ENCODE measurements at places on chromosomes 13 and 19.

GRCh38 chr19:7925171-7925851, 624 bp downstream of the CTXN1 start:
- DNase-seq, result peak; percentile 74

DNA sequence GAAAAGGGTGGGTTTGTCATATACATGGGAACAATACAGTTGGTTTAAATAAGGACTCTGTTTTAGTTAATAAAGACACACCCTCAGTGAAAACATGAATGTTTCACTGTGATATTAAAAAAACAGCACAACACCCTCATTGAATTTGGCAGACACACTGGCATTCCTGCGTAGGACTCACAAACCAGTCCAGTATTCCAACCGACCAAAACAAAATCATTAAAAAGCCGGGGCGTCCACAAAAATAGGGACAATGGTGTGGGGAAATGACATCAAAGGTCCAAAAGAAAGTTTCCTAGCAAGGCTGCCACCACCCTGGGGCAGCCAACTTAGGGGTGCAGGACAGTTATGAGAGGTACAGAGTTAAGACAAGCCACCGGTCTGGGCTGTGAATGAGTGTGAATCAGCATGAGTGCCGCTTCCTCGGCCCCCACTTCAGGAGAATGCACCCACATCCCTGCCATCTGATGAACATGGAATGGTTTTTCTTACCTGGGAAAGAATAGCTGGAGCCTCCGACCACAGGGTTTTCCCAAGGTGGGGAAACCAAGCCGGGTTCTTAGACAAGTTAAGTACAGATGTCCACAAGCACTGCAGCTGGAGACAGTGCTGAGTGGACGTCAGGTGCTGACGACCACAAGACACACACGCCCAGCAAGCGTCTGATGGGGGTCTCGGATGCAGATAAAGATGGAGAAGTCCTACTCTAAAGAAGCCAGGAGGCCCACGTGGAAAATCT, 73.3 kb downstream of the KLF2 start:
- no peak for DNase-seq

DNA sequence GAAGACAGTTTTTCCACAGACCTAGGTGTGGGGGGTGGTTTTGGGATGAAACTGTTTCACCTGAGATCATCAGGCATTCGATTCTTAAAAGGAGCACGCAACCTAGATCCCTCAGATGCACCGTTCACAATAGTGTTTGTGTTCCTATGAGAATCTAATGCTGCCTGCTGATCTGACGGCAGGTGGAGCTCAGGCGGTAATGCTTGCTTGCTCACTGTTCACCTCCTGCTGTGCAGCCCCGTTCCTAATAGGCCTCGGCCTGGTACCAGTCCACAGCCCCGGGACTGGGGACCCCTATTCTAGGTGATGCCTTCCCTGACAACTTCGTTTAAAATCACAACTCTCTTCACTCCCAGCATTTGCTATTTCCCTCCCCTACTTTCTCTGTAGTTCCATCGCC, 149.6 kb downstream of the IER2 start:
- no peak for DNase-seq

DNA sequence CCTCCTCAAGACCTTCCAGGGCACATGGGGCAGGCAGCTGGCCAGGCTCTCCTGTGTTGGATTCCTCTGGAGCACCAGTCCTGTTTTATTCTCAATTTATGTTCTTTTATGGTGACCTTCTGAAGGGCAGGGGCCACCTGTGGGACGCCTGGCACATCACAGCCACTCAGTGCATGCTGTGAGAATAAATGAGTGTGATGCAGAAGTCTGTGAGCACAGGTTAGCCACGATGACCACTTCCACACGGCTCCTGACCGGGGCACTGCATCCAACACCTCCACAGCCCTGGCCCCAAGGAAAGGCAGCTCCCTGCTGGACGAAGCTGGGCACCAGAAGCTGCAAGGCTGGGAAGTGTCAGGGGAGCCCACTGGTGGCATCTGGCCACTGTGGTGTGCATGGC, 122.8 kb downstream of the CRYL1 start:
- no peak for DNase-seq

DNA sequence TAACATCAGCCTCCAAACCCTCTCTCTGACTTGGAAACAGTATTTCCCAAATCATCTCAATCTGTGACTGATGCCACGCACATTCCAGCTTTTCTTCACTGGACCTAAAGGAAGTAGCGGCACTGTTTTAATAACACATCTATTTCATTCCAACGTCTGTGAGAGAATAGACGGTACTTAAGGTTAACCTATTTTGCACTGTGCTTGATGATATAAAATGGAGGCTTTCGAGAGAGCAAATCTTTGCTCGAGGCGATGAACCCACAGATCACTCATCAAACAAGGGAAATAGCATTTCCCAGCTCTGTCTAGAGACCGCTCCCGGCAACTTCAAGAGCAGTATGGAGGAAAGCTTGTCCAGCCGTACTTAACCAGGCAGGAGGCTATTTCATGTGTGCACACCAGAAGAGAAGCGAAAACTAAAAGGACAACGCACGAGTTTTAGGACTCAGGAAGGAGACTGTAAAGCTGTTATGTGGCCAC, 2.9 kb downstream of the UBL3 start:
- DNase-seq, result no peak

DNA sequence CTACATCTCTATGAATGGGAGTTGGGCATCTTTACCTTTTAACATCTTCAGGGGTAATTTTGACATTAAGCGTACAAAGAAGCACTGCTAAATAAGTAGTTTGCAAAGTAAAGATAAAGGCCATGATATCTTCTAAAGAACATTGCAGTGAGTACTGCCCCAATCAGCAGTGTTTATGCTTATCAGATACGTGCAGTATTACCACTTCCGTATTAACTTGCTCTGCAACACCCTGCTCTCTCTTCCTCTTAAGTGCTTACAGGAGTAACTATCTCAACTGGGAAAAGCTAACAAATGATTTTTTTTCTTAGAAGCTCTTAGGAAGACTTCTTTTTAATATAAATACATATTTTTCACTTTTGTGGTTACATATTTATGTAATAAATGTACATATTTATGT, 793.7 kb upstream of the SLC10A2 start:
- DNase-seq, result no peak

- no peak for DNase-seq
Measured at GRCh38 chr19:2633693-2634075, 68.8 kb downstream of the GNG7 start.

DNA sequence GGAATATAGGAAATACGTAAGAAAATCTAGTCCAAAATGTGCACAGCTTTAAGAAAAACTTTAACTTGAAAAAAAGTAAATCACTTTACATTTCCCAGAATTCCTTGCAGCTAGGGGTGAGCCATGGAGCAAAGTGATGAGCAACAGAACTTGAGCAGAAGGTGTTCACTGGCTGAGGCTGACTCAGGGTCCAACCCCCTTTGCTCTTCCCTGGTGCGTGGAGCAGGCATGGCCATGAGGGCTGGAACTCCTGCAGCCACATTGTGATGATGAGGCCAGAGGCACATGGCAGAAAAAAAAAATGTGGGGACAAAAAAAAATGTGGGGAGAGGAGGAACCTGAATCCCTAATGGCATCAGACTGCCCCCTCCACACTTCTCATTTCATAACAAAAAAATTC, 9.9 kb upstream of the PLA2G4C start:
- no peak for DNase-seq

- peak; percentile 50 for DNase-seq
Measured at GRCh38 chr19:35267818-35268535, 785 bp upstream of the USF2 start.

DNA sequence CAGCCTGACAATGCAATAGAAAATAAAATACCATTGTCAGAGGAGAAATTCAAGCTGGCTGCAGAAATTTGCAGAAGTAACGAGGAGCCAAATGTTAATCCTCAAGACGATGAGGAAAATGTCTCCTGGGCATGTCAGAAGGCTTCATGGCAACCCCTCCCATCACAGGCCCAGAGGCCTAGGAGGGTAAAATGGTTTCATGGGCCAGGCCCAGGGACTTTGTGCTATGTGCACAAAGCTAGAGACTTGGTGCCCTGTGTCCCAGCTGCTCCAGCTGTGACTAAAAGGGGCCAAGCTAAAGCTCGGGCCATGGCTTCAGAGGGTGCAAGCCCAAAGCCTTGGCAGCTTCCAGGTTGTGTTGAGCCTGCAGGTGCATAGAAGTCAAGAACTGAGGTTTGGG, 431.7 kb downstream of the LMO7 start:
- DNase-seq, result no peak

- no peak for DNase-seq
Measured at GRCh38 chr19:42032431-42032830, 37.6 kb downstream of the GRIK5 start.

- DNase-seq, result no peak
Measured at GRCh38 chr13:53207556-53207955, 178.9 kb downstream of the OLFM4 start.

DNA sequence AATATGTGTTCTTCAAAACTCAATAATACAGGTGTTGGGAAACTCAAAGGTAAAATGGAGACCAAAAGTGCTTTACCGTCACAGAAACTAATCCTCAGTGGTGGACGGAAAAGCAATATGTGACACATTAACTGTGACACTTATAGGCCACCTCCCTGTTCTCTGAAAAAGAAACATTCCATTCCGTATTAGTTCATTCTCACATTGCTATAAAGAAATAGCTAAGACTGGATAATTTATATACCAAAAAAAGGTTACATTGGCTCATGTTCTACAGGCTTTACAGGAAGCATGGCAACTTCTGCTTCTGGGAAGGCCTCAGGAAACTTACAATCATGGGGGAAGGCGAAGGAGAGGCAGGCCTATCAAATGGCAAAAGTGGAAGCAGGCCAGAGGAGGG, 435.3 kb upstream of the HTR2A start:
- DNase-seq, result no peak

DNA sequence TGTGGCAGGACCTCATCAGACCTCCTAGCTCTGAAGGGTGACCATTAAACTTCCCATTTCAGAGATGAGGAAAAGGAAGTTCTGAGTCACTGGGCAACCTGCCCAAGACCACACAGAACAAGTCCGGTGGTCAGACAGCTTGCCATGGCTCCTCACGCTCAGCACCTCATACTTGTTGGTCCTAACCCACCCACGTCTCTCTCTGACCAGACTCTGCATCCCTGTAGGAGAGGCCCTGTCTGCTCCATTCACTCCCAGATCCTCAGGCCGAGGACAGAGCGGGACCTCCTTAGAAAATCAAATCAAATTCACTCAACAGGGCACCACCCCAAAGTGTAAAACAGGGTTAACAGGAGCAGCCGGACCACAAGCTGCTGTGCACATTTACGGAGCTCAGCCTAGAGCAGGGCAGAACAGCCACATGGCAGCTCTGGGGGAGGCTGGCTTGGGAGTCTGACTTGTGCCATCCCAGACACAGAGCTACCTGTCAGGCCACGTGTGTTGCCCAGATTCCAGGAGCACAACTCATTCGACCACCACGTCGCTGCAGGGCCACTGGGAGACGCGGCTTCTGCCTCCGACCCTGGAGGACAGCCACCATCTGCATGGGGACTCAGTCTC, 1.7 kb downstream of the MIER2 start:
- no peak for DNase-seq

DNA sequence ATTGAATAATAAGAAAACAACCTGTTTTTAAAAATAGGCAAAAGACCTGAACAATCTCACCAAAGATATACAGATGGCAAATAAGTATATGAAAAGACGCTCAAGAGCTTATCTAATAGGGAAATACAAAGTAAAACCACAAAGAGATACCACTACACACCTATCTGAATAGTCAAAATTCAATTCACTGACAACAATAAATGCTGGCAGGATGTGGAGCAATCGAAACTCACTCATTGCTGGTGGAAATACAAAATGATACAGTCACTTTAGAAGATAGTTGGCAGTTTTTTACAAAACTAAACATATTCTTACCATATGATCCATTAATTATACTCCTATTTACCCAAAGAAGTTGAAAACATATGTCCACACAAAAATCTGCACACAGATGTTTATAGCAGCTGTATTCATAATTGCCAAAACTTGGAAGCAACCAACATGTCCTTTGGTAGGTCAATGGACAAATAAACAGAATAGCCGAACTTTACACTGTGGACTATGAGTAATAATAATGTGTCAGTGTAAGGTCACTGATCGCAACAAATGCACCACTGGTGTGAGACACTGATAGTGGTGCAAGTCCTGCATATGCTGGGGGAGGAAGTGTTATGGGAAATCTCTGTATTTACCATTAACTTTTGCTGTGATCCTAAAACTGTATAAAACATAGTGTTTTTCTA, 20.8 kb downstream of the ZC3H13 start:
- DNase-seq, result no peak

GRCh38 chr19:58268344-58268743, 10.4 kb upstream of the ZNF8 start:
- no peak for DNase-seq

- DNase-seq, result no peak
Measured at GRCh38 chr13:98489446-98490194, 87.3 kb downstream of the STK24 start.

DNA sequence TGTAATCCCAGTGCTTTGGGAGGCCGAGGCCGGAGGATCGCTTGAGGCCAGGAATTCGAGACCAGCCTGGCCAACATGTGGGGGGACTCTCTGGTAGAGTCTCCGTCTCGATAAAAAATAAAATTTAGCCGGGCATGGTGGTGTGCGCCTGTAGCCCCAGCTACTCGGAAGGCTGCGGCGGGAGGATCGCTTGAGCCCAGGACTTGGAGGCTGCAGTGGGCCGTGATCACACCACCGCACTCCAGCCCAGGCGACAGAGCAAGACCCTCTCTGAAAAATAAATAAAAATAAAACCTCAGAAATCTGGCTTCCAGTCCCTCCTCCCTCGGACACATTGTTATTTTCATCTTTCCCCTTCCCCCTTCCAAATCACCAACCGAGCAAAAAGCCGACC, 332 bp downstream of the IRGQ start:
- DNase-seq, result no peak

GRCh38 chr19:29810504-29810871, 1.3 kb upstream of the CCNE1 start:
- DNase-seq, result no peak

DNA sequence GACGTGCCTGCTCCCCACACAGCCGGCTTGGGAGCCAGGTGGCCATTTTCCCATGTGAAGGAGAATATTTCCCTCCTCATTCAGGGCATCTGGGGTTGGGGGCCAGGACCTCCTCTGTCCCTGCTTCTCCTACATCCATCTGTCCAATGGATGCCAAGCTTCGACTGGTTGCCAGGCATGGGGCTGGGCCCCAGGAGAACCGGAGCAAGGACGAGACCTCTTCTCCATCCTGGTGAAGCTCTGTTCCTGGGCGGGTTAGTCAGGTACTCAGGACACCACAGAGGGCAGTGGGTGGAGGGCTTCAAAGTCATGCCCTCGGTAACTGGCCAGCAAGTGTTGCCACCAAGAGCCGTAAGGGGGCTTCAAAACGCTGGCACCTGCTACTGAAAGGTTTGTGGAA, 22.3 kb upstream of the SLC15A1 start:
- no peak for DNase-seq
